ENCODE measurements at places on chromosomes 13 and 19.

DNA sequence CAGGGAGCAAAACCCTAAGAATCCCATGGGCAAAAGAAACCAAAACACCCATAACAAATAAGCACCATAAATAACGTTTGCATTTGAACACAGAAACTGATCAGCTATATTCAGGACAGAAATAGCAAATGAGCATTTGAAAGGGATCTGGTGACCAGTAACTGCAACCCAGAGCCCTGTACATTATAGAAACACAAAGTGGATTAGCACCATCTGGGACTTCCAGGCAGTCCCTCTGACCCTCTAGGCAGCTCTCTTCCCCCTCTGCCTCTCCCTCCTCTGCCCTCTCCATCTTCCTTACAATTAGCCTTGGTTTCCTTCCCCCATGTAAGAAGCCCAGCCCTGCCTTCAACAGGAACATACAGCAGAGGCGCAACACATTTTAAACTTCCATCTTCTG lies 215.0 kb downstream of the DCLK1 start:
- no peak for DNase-seq

DNA sequence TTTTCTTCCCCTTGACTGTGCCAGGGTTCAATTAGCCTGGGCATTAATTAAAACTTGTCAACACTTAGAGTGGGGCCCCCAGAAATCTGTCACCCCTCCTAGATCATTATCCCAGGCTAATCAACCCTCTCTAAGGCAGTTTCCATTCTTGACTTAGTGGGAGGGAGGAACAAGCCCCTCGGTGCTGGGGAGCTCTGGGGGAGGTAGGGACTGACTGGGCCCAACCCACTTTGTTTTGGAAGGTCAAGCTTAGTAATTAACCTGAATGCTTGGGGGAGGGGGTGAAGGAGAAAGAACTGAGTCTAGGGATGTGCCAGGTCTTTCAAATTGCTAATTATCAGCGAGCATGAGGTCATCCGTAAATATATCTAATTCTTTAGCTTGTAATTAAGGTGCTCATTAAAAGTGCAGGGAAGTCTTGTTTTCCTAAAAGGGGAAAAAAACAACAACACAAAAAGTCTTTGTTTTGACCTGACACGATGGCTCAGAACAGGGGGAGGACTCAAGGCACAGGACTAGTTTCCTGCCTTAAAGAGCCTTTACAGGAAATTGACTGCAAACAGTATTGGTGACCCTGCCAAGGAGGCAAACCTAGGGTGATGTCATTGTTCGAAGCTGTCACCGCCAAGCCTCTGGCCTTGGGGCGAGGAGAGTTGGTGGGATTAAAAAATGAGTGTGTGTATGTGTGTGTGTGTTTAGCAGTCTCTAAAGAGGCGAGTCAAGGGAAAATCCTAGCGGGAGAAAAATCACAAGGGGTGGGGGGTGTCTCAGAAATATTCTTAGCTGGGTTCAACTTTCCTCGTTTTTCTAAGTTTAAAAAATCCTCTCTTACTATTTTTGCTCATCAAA lies 19.4 kb downstream of the ACTN4 start:
- peak; percentile 68 for DNase-seq

GRCh38 chr13:50893211-50893852 lies 16.3 kb upstream of the RNASEH2B start:
- no peak for DNase-seq

GRCh38 chr19:18517606-18518005 lies 4.3 kb downstream of the ELL start:
- no peak for DNase-seq

DNA sequence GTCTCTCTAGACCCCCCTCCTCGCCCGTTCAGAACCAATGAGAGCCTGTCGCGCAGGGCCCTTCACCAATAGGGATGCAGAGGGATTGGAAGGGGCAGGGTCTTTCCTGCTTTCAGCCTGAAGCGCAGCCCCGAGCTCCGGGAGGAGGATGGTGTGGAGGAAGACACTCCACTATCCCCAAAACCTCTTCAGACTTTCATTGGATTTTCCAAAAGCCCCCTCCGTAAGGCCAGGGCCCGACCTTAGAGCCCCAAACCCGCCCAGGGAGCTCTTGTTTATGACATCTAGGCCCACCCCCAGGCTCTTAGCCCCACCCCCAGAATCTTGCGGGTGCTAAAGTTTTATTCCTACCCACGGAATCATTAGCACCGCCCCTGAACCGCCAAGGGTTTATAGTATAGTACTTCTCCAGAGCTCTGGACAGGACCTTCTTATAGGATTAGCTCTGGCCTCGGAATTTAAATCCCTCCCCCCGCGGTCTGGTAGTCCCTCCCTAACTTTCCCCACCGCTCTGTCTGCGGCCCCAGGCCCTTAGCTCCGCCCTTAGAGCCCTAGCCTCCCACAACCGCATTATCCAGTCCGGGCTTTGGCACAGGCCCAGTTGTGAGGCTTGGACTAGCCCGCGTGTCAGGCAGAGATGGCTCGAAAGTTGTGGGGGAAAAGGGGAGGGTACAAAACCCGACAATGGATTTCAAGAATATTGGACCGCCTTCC lies 6.6 kb upstream of the EML2 start:
- DNase-seq, result peak; percentile 22

DNA sequence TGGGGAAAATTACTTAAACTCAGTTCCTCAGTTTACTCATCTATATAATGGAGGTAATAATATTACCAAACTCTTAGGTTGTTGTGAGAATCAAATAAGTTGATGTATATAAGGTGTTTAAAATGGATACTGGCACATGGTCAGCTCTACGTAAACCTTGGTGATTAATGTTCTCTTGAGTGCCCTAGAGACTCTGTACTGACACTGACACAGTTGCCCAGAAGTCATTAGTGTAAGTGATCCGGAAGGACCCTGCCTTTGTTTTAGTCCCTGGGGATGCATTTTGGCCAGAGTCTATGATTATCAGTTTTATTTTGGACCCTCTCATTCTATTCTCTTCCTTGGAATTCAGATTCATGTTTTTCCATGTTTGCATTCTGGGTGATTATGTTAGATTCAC lies 31.9 kb downstream of the CHST8 start:
- no peak for DNase-seq

DNA sequence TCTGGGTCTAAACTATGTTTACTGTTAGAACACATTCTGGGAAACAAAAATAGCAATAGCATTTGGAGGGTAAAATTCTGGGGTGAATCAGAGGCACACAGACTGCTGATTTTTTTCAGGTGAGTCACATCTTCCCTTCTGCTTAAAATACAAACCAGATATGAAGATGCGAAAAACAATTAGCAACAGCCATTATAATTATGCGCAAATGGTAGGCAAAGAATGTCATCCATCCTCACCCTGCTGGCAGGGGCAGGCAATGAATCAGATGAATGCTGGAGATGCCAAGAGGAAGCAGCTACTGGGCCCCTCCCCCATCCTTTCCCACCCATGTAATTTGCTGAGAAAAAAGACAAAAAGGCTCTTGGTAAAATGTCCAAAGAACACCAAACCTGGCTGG lies 282.9 kb downstream of the KLF5 start:
- no peak for DNase-seq

GRCh38 chr19:1411255-1412191 lies 4.1 kb downstream of the DAZAP1 start:
- no peak for DNase-seq

DNA sequence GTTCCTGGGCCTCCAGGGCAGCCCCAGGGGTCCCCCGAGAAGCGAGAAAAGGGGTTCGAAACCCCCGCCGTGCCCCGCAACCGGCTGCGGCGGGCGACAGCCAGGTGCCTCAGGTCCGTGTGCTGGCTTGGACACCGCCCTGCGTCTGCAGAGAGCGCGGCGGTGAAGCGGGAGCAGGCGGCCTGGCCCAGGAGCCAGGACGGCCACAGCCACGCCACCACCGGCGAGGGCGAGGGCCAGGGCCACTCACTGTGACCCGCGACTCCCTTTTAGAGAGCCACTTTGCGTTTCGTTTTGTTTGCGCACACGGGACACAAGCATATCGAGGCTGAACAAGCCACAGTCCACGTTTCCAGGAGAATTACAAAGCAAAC lies 110.4 kb downstream of the CRYL1 start:
- no peak for DNase-seq

GRCh38 chr19:39307046-39307821 lies 11.0 kb downstream of the IFNL1 start:
- no peak for DNase-seq

DNA sequence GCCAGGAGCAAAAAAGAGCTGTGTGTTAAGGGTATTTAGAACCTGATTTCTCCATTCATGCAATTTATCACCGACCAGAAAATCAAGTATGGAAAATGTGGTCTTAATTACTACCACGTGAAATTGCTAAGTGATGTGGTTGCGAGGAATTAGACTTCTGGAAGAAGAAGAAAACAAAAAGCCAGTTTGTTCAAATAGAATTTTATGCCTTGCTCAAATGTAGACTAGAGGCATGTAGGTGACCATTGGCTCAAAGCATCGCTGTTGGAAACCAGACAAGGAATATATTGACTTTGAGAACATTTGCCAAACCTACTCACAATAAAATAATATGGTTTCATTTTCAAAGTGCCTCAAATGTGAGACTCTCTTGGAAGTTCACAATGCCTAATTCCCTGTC lies 57.3 kb upstream of the LRCH1 start:
- no peak for DNase-seq

DNA sequence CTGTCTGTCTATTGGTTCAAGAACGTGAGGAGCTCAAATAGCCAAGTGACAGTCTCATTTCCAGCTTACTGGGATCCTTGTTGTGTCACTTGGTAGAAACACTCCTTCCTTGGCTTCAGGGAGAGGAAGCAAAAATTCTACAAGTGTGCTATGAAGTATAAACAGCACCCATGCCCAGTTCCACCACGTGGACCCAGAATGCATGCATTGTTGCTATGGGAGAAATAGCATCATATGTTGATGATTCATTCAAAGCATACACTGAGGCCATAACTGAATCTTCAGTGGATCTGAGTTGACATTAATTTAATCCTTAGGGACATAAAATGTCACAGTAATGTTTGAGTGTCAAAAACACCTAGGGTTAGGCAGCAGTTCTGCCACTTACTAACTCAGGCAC lies 199.0 kb upstream of the RXFP2 start:
- DNase-seq, result no peak

GRCh38 chr19:43652546-43652874 lies 12.9 kb upstream of the CADM4 start:
- no peak for DNase-seq

- peak; percentile 51 for DNase-seq
Observed at GRCh38 chr19:1648920-1649541, 3.4 kb downstream of the TCF3 start.

DNA sequence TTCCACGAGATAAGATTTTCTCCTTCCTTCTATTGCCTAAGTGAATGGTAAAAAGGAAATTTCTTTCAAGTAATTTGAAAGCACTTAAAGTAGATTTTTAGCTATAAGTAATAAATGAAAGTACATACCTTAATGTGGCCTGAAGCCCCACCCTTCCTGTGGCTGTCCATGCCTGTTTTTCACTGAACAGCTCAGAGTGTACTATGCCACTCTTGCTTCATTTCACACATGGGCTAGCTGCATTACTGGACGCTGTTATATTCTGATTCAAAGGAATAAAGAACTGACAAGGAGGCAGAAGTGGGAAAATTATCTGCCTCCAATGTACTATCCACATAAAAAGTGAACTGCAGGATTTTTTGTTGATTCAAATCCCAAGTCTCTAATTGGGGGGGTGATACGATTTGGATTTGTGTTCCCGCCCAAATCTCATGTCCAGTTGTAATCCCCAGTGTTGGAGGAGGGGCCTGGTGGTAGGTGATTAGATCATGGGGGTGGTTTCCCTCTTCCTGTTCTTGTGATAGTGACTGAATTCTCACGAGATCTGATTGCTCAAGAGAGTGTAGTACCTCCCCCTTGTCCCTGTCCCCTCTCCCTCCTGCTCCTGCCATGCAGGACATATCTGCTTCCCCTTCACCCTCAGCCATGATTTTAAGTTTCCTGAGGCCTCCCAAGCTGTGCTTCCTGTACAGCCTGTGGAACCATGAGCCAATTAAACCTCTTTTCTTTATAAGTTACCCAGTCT lies 154.7 kb upstream of the SGCG start:
- DNase-seq, result no peak

DNA sequence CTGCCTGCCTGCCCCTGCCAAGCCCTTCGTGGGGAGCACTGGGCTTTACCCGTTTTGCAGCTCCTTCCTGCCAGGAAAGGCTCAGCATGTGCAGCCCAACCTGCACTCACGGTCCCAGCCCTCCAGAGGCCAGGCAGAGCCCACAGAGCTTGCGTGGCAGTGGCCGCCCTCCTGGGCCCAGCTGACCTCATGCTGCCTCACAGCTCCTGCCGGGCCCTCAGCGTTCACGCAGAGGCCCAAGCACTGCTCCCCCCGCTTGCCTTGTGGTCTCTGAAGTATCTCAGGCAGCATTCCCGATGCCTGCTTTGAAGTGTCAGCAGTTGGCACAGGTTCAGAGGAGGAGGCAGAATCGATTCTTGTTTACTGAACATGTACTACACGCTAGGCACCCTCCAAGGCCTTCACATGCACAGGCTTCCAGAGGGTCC lies 32.5 kb downstream of the CAPN12 start:
- peak; percentile 90 for DNase-seq

GRCh38 chr13:51804295-51805172 lies 571 bp upstream of the DHRS12 start:
- DNase-seq, result no peak

DNA sequence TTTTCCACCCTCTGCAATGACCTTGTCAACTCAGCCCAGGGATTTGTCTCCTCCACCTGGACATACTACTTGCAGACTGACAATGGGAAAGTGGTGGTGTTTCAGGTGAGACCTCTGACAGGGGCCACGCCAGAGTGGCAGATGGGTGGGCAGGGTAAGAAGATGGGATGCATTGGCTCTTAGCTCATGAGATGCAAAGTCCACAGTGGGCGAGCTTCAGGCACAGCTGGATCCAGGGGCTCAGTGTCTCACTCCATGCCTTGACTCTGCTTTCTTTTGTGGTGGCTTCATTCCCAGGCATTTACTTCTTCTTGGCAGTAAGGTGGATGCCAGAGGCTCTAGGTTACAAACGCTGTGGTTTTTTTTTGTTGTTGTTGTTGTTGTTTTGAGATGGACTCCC lies 3.4 kb downstream of the TMEM59L start:
- DNase-seq, result no peak

DNA sequence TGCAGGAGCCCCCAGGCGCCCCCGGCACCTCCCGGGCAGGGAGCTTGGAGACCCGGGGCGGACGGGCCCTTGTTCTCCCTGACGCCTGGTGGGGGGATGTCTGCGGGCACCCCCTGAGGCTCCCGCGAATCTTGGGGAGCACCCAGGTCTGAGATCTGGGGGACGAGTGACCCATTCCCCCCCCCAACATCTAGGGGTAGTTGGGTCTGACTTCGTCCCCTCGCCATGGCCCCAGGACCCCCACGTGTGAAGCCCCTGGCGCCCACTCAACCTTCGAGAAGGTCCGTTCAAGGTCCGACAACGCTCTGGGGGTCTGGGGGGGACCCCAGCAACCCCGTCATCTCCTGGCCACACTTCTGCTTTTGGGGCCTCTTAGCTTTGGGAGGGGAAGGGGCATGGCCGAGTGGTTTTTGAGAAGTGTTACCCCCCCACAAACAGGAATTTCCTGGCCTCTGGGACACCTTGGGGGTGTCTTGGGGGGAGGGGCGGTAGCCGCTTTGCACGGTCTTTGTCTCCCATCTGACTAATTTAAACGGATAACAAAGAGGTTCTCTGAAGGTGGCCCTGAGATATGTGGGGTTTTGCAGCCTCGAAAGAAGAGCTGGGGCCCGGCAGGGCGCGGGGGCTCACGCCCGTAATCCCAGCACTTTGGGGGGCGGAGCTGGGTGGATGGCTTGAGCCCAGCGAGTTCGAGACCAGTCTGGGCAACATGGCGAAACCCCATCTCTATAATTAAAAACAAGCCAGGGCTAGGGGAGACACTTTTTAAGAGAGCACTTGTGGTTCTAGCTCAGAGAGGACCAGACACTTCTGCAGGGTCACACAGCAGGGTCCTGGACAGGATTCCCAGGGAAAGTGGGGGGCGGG lies 608 bp downstream of the CNN2 start:
- no peak for DNase-seq
